ENCODE measurements at places on chromosomes 5 and 9.

GRCh38 chr9:33813712-33814641 lies 3.0 kb upstream of the UBE2R2 start:
- DNase-seq, result peak; percentile 56

- peak; percentile 48 for DNase-seq
Measured at GRCh38 chr9:2087500-2088313, 72.6 kb downstream of the SMARCA2 start.

DNA sequence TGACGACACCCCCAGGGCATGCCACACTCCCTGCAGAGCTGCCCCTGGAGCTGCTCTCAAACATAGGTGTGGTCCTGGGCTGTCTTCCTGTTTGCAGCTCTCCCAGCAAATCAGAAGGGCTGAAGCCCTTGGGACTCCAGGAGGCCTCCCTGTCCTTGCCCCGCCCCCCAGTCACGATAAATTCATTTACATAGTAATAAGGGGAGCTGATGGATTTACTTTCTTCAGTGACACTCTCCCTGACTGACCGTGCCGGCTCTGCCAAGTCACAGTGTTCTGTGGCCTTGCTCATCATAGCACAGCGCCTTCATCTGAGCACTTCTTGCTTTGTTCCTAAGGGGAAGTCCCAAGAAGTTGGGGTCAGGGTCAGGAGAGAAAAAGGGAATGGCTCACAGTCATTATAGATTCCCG lies 121.4 kb downstream of the ENC1 start:
- no peak for DNase-seq

DNA sequence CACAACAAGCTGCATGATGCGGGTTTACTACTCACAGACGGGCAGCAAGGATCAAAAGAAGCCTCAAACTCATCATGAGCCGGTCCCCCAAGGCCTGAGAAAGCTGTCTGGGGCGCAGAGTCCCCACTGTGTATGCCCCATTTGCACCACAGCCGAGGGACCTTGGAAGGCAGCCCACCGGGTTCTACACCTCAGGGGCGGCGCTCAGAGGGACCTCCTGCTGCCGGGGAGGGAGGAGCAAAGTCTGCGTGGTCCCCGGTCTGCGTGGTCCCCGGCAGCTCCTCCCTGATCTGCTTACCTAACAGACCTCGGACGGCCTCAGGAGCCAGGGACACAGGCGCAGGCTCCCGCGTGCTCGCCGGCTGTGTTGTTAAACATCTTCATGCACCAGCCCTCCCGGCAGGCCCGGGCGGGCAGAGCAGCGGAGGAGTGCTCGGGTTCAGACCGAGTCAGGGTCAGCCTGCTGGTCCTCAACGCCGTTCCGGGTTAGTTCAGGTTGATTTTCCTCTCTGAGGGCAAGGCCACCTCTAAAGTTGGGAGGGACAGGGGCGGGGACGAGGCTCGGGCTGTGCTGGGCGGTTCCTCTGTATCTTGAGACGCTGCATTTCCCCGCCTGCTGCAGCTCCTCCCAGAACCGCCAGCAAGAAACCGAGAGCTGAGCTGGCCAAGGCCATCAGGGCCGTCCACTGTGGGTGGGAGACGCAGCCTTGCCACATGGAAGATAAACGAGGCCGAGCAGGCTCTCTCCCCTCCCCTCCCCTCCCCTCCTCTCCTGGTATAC lies 74.6 kb downstream of the MRPL36 start:
- no peak for DNase-seq

DNA sequence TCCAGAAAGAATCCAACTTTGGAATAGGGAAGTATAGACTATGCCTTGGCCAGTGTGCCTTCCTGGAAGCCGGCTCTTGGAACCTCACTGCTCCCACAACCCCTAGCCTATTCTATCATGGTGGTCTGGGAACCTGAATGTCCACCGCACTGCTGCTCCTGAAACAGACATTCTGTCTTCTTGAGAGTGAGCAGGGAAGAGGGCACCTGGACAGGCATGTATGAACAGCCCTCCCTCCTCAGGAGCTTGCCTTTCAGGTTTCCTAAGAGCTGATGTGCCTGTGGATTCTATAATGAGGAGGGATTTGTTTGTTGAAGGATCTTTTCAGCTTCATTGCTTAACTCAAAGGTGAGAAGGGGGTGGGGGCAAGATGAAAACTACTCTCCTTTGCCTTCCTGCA lies 55.1 kb upstream of the XPA start:
- DNase-seq, result no peak

GRCh38 chr5:172754596-172755356 lies 16.2 kb downstream of the DUSP1 start:
- DNase-seq, result no peak

GRCh38 chr9:136564379-136564988 lies 18.6 kb upstream of the NOTCH1 start:
- peak; percentile 71 for DNase-seq

- no peak for DNase-seq
Measured at GRCh38 chr5:92543201-92543600, 1037.8 kb downstream of the NR2F1-AS1 start.

GRCh38 chr9:18451406-18451805 lies 22.5 kb upstream of the ADAMTSL1 start:
- DNase-seq, result no peak

DNA sequence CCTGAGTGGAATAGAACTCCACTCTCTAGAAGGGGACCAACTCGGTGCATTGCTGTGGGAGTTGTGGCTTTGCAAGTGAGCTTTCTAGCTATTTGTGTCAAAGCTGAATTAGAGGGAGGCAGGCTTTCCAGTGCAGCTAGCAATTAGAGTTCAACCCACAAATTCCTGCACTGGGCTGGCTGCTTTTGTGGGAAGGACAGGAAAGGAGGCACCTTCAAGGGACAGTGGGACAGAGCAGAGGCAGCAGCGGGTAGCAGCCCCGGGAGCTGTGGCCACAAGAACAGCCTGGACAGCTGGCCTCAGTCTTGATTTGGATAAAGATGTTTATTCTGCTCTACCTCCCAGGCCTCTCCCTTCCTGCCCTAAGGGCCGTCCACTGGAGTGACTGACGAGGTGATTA lies 83.7 kb upstream of the SLIT3 start:
- DNase-seq, result no peak

DNA sequence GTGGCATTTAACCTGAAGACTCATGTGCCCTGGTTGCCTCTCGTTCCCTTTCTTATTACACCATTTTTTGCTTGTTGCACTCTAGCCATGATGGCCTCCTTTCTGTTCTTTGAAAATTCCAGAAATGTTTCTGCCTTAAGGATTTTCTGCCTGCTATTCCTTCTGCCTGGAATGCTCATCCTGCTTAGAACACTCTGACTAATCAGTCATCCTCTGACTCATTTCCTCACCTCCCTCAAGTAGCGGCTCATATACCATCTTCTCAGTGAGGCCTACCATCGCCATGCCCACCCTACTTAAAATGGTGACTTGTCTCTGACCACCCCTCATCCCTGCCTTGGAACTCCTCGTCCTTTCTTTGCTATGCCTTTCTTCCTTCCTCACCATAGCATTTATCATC lies 68.8 kb downstream of the KIF4B start:
- DNase-seq, result no peak

- DNase-seq, result no peak
Measured at GRCh38 chr9:93922535-93922934, 32.6 kb downstream of the BARX1 start.

DNA sequence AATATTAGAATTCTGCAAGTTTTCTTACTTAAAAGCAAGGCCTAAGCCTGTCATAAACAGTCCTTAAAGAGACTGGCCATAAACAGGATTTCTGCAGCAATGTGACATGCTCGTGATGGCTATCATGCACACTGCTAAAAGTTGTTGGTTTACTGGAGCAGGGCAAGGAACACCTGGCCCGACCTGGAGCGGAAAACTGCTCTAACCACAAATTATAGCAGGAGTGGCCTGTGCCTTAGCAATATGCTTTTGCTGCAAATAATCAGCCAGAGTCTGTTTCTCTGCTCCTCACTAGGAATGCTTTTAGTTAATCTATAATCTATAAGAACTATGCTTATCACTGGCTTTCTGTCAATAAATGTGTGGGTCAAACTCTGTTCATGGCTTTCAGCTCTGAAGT lies 322.9 kb upstream of the RPS23 start:
- no peak for DNase-seq

- no peak for DNase-seq
Measured at GRCh38 chr9:114825126-114825795, 19.4 kb upstream of the TNFSF15 start.

- DNase-seq, result no peak
Measured at GRCh38 chr5:15938961-15939360, 240.6 kb downstream of the MARCHF11 start.

DNA sequence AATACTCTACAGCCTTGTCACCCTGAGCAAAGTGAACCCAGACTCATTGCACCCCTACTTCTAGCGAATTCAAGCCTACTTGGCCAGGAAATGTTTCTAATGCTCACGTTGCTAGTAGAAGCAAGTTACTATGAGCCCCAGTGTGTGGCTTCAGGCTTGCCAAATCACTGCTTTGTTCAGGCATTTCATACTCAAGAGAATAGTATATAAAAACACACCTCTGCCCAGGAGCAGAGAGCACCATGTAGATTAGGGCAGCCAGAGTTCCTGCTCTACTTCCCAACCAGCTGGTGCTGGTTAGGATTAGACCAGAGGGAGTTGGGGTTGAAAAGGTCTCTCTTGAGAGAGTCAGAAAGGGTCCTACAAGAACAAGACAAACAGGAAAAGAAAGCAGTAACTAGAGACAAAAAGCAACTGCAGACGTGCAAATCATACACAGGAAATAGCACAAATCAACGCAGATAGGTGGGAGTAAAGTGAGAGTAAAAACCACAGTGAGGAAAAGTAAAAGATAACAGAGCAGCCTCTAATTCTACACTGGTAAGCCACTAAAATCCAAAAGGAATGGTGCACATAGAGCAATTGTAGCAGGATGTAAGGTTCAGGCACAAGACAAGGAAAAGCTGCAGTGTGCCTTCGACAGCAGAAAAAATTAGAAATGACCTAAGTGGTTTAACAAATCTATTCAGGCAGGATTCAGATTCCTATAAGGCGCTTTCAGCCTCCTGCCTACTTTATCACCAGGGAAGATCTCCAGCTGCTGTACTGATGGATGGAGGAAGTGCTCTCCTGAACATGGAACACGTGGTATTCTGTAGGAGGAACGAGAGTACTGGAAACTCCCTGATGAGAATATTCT lies 49.6 kb upstream of the KIF2A start:
- DNase-seq, result peak; percentile 6

GRCh38 chr5:154727361-154727760 lies 27.8 kb upstream of the LARP1 start:
- DNase-seq, result no peak

DNA sequence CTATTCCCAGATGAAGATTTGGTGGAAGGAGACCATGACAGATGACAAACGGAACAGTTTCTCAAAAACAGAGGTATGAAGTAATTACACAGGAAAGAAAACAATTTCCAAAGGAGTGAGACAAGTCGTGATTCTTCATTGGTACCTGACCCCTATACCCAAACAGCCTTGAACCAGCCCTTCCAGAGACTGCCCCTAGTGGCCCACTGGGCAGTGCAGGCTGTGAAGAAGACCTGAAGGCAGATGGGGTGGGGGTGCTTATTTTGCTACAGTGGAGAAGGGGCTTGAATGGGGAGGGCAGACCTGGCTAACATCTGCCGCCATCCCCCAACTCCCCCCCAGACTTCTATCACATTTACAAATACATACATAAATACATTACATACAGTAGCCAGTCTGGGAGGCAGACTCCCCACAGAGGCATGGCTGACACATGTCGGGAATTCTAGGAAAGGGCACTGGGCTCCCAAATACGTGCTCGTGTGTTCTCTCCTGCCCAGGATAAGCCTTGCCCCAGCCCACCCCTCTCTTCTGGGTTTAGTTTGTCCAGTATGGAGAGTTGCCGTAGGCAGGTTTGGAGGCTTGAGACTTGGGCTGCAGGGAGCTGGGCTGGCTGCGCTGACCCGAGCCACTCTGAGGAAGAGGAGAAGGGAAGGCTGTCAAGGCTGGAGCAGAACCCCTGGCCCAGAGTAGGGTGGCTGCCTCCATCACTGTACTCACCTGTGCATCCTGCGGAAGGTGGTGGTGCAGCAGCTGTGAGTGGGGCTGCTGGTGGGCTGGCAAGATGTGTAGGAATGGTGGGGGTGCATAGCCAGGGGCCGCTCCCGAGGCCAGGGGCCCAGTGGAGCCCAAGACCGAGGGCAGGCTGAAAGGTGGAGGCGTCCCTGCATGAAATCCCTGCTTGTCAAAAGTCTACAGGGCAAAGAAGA lies 105.3 kb downstream of the UBE2R2 start:
- DNase-seq, result no peak

DNA sequence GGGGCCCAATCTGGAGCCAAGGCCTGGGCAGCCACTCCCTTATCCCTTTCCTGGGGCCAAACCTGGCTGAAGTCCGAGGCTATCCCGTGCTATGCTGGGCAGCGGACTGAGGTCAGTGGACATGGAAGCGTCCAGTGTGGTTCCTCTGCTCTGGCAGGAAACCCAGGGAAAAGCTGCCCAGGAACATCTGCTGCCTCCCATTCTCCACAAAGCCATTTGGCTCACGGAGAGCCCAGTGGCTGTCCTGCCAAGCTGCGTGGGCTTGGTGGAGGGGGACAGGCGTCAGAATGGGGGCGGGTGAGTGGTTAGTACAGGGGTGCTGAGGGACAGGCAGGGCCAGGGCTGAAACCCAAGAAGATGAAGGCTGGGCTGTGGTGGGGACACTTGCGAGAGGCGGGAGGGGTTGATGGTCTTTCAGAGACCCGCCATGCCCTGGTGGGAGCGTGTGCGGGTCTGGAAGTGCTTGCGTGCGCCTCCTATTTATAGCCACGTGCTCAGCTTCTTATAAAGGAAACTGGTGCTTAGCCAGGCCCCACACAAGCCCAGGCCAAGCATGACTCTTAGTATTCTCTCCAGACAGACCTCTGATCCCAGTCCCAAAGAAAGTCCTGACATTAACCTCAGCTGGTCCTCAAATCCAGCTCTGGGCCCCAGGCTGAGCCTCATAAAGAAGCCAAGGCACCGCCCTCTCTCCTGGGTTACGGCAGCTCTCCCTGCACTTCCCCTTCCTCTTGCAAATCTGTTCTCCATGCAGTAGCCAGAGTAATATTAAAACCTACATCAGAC lies 9.4 kb upstream of the SLC6A7 start:
- no peak for DNase-seq

GRCh38 chr9:92119586-92119985 lies 4.4 kb upstream of the SPTLC1 start:
- DNase-seq, result no peak

- no peak for DNase-seq
Measured at GRCh38 chr5:160375166-160375565, 4.7 kb upstream of the C1QTNF2 start.

DNA sequence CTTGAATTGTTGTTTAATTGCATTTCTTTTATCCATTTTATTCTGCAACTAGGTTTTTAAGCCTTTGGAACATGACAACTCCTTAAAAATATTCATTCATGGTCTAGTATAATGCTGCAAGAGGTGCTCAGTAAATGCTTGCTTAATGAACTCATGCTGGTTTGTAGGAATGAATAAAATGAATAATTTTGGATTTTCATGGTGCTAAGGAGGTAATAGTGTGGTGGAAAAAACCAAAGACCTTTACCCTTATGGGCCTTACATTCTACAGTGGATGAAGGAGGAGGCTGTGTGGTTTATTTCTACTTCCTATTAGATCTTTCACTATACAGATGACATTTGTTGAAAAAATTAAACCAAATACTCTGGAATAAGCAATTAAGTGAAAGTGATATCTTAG lies 43.4 kb downstream of the LRRTM2 start:
- DNase-seq, result no peak

GRCh38 chr9:128068386-128069205 lies 564 bp downstream of the SLC25A25 start:
- no peak for DNase-seq

Data from immature natural killer cell (primary cell).